ENCODE measurements at places on chromosomes 4 and X.

DNA sequence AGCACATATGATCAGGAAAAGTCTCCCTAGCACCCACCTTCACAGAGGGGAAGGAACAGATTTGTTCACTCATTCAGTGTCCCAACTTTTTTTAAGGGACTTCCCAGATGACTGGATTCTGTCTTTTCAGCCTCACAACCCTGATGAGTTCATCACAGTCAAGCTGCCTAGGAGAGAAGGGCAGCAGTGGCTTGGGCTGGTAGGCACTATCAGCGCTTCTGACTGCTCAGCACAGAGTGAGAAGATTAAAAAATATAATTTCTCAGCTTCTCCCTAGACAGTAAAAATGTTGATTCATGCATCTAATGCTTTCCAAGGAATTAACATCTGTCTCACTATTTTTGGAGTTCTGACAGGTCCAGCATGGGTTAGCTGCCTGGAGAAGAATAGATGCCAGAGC is 328.2 kb downstream of the DTHD1 start:
- no peak for DNase-seq

DNA sequence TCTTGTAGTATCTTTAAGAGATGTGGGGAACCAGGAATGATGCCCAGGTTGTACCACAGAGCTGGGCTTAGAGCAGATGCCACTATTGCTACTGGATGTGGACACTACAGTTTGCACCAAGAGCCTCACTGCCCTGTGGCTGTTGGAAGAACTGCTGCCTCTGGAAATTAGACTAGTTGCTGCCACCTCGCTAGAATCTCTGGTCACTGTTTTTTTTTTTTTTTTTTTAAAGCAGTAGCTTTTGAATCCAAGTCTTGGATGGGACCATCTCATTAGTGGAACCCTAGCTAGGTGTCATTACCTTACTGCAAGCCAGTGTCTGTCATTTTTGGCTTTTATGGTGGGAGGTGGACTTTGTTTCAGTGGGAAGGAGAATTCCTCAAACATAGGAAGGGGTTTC is 105.5 kb downstream of the ARHGAP10 start:
- DNase-seq: no peak

- no peak for DNase-seq
Observed at GRCh38 chr4:90845777-90846176, 718.6 kb downstream of the CCSER1 start.

DNA sequence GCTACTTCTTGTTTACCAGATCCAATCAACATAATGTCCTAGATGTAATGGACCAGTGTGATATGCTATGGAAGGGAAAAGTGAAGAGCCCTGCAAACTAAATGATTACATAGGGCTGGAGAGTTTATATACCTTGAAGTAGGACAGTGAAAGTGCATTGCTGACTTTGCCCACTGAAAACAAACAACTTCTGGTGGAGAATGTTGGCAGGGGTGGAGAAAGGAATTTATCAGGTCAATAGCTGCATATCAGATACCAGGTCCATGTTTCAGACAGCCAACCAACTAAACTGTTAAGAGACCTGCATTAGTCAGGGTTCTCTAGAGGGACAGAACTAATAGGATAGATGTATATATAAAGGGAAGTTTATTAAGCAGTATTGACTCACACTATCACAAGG is 82.4 kb downstream of the DCUN1D4 start:
- no peak for DNase-seq

GRCh38 chr4:168737806-168738172 is 240.9 kb downstream of the PALLD start:
- no peak for DNase-seq

DNA sequence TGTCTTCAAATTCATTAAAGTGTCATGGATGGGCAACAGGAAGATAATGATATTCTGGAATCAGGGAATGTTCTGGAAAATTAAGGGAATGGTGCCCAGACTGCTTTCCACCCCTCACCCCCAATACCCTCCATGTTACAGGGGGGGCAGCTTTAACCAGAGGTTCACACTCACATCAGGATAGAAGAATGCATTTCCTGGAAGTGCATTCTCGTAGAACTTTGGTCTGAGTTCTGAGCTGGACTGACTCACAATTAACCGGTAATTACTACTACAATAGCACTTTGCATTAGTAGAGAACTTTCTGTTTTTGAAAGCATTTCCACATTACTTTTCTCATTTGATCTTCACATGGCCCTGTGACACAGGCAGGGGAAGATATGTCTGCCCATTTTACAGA is 52.5 kb upstream of the SHISA3 start:
- no peak for DNase-seq

GRCh38 chrX:63506320-63506719 is 155.2 kb upstream of the SPIN4 start:
- DNase-seq: no peak

DNA sequence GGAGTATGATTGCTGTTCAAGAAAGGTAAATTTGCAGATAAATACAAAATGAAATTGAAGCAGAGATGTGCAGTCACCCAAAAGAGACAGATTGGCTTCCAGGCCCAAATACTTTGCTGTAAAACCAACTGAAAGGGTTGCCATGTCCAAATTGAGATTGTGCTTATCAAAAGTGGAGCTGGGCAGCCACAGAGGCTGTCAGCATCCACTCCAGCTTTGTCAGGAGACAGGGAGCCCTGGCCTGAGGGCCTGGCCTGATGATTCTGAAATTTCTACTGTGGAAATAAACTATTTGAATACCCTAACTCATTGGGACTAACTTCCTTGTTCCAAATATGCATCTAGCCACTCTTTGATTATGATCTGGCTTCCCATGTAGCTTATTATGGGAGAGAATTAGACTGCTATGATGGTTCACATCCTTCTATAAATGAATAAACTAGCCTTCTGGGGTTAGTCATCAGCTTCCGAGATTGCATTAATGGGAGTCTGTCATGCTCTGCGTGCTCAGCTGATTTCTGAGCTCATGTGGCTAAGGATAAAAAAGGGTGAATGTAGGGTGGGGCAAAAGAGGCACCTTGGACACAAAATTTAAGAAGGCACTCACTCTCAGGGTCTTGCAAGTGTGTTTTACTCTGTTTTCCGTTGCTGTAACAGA is 48.2 kb downstream of the SLC34A2 start:
- no peak for DNase-seq
